Thoracic aorta (tissue), 2 donors: ENCODE measurements at places on chromosomes 4 and X. TPM values are rescaled to one million over a fixed set of nuclear protein-coding genes. Genes with fewer than 3 reads are reported as not detected.

Gene MAPK10
- total RNA-seq: 44.7 TPM

Gene EFNB1
- total RNA-seq: 19.4 TPM

Gene MAGEA2
- not detected for total RNA-seq

Gene CENPVL3
- not detected for total RNA-seq
